ENCODE measurements at places on chromosomes 11 and 22.

GRCh38 chr11:95364324-95365295 lies 133.6 kb upstream of the SESN3 start:
- no peak for DNase-seq

GRCh38 chr22:19761725-19762567 lies 1.4 kb downstream of the TBX1 start:
- DNase-seq: no peak

GRCh38 chr11:2164081-2164480 lies 3.1 kb upstream of the INS start:
- DNase-seq: no peak

GRCh38 chr11:106551744-106552673 lies 466.3 kb downstream of the GUCY1A2 start:
- no peak for DNase-seq

GRCh38 chr22:23383491-23384361 lies 196.4 kb downstream of the IGLL1 start:
- no peak for DNase-seq

- DNase-seq: no peak
Measured at GRCh38 chr22:31139866-31140716, at the start of gene PLA2G3. PLA2G3 (minus strand) TSS chr22:31140508; CDS start chr22:31140354, 154 bp downstream.
